ENCODE measurements at places on chromosomes 16 and 17. TPM values are rescaled to one million over a fixed set of nuclear protein-coding genes. Genes with fewer than 3 reads are reported as not detected.

The RRAD gene
- 3.2 TPM for total RNA-seq

The CD7 gene
- total RNA-seq = not detected

The GAST gene
- not detected for total RNA-seq

The APOH gene
- not detected for total RNA-seq

The TP53TG3B gene
- not detected for total RNA-seq

The SGSM2 gene
- 23.0 TPM for total RNA-seq

The APRT gene
- 151 TPM for total RNA-seq

The CES3 gene
- total RNA-seq = 0.44 TPM

The HSD11B2 gene
- 0.30 TPM for total RNA-seq

The SMTNL2 gene
- not detected for total RNA-seq

The AOC3 gene
- total RNA-seq = not detected

The PPL gene
- total RNA-seq = 1.8 TPM

The ORC6 gene
- total RNA-seq = 60.6 TPM

The TRPV3 gene
- 1.4 TPM for total RNA-seq

The TSPAN10 gene
- 2.5 TPM for total RNA-seq

The PRRT2 gene
- total RNA-seq = 0.94 TPM

The MT3 gene
- total RNA-seq = not detected

The DNASE1L2 gene
- 0.64 TPM for total RNA-seq

The PRR29 gene
- not detected for total RNA-seq

The TVP23A gene
- not detected for total RNA-seq

The HOXB5 gene
- total RNA-seq = 0.10 TPM

Measured in M059J (cell line).